GM23338 (cell line): ENCODE measurements at places on chromosomes 13 and 19.

DNA sequence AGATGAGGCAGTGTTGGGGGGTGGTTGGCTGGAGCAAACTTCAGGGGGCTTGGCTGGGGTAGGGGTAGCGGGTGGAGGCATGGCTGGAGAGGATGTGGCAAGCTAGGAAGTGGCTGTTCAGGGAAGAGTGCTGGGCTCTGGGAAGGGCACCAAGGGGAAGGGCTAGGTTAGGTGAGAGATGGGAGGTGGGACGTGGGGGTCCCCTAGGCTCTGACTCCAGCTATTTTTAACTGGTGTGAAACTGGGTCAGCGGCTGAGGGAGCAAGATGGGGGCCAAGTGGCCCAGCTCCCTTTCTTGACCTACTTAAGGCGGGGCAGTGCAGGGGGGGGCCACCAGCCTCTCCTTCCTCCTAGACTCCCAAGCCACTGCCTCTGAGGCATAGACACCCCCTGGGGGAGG, 7.3 kb downstream of the KCNC3 start:
- no peak for DNase-seq

- DNase-seq, result peak; percentile 72
Measured at GRCh38 chr13:60990032-60990733, 425.5 kb downstream of the PCDH20 start.

DNA sequence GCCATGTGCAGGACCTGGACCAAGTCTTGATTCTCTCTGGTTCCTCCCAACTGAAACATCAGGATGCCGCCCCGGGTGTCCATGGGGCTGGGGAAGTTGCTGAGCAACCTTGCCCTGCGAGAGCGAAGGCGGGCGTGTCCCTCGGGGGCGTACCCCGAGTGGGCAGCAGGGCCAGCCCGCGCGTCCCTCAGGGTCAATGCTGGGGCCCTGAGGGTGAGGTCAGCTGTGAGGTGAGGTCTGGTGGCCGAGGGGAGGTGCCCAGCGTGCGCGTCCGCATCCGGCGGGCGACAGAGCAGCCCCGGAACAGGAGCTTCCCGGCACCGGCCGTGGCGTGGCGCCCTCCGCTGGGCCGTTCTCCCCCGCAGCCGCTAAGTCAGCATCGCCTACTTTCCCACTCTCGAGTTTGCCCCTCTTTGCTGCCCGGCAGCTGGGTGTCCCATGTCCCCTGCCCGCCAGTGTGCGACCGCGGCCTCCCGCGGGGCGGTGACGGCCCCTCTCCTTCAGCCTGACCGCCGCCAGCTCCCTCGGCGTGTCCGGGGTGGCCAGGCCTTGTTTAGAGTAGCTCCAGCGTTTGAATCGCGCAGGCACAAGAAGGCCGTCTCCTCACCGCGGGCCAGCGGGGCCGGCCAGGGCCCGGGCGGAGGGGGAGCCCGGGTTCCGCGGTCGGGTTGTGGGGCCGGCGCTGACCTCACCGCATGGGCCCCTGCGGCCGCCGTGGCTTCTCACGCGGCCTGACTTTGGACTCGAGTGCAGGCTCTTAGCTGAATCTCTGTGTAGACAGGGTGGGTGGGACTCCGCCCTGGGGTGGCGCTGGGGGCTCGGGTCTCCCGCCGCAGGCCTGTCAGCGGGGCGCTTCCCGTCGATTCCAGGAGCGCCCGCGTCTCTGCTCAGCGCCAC, 33.0 kb downstream of the GJA3 start:
- DNase-seq, result peak; percentile 68

- DNase-seq, result peak; percentile 43
Measured at GRCh38 chr19:3253270-3253669, 28.8 kb downstream of the CELF5 start.

GRCh38 chr19:47272448-47273312, 2.0 kb upstream of the INAFM1 start:
- DNase-seq, result peak; percentile 50

DNA sequence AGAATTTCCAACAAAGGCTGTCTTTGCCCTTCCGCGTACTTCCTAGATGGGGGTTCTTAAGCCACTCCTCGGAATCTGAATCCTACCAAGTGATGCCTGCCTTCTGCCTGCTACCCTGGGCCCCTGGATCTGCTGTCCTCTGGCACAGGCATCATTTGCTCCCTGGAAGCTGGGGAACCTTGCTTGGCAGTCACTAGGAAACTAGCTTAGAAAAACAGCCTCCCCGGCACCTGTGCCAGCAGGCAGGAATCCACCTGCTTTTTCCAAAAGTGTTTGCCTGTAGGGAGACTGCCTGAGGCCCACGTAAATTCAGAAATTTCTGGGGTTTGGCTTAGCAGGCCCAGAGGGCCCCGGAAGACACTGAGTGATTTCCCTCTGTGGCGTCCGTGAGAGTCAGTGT, 442.4 kb downstream of the TSHZ3 start:
- no peak for DNase-seq
